Stimulated activated CD8-positive, alpha-beta memory T cell treated with anti-CD3 and anti-CD28 coated beads, Interleukin-2, amount 100 ng/mL, for 1 hour (primary cell): ENCODE measurements at places on chromosomes 2 and 18.

DNA sequence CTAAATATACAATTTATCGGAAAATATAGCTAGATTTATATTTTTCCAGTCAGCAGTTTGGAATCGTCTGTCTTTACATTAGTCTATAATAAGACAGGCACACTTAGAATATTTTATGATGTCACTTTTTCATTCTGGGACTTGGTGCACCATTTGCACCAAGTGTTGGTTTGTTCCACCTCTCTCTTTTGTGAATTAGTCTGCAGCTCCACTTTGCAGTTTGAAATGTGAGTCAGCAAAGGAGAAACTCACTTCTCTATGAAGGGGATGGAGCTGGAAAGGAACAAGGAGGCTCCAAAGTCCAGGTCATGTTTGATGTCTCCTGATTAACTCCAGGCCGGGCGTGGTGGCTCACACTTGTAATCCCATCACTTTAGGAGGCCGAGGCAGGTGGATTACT is 63.8 kb upstream of the RTN4 start:
- no peak for DNase-seq

- no peak for DNase-seq
Observed at GRCh38 chr2:114405247-114406116, 37.0 kb upstream of the DPP10 start.

DNA sequence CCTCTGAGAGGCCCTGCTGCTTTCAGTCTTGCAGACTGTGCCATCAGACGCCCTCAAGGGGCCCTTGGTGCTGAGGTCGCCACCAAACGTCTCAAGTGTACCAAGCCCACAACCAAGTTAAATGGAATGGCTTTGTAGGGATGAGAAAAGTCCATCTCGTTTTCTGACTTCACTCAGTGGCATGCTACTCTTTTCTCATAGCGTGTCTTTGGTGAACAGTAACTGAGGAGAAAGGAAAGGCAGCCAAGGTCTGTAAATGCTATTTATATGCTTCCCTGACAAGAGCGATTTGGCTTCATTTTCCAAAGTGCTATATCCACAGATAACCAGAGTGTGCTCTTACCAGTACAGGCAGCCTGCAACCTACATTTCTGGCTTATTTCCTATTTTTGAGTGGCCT is 123.0 kb downstream of the MTX2 start:
- DNase-seq: no peak

DNA sequence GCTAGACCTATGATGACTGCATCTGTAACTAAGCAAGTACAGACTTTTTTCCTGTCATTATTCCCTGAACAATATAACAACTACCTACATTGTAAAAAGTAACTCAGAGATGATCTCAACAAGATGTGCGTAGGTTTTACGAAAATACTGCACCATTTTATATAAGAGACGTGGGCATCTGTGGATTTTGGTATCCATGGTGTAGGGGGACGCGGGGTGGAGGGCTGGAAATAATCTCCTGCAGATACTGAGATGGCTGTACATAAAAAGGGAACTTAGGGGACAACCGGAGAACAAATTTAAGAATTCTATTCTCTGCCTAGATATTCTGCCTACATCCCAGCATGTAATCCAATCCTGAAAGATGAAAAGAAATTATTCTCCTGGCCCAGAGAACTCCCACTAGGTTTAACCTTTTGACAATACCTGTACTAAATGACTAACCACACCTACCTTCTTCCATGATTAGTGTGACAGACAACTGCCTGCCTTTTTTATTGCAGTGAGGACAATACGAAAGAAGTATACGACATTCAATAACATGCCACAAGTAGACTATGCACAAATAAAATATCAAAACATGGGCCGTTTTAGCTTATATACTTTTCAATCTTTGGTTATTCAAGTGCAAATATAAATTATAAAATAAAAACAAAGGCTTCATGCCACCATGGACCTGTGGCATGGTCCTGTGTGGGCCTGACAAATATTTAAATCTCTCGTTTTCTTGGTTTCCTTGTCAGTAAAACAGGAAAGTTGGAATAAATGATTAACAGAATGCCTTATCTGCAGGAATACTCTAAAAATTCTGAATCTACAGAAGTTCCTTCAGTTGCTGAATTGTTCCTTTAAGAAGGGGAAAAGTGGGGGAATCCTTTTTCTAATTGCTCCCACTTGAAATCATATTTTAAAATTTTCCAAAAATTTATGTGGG is 46.3 kb downstream of the RTN4 start:
- DNase-seq: no peak

- DNase-seq: no peak
Observed at GRCh38 chr2:168490946-168491605, 35.0 kb downstream of the CERS6 start.

DNA sequence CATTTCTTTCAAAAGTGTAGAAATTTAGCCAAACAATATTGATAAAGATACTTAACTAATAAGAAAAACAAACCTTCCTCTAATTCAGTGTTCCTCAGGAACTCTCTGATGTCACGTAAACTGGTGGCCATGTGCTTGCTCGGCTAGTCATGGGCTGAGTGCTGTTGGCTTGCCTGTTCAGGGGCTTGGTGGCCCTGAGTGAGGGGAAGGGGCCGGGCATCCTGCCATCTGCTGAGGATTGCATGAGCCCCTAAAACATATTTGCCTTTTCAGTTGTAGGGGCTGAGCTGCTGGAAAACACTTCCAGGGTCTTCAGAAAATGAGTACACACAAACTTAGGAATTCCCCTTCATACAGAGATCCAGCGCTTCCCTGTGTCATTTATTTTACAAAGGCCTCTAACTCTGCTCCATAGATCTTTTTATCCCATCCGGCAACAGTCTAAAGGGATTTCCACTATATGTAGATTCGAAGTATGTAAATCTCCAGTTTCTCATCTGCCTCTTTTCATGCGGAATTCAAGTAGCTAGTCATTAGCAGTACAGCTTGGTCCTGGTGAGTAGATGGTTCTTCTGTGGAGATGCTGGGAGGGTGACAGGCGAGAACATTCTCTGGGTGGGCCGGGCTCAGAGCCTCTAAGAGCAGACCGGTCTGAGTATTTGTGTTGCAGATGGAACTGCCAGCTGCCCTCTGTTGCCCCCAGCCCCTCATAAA is 20.1 kb upstream of the NFATC1 start:
- DNase-seq: no peak

DNA sequence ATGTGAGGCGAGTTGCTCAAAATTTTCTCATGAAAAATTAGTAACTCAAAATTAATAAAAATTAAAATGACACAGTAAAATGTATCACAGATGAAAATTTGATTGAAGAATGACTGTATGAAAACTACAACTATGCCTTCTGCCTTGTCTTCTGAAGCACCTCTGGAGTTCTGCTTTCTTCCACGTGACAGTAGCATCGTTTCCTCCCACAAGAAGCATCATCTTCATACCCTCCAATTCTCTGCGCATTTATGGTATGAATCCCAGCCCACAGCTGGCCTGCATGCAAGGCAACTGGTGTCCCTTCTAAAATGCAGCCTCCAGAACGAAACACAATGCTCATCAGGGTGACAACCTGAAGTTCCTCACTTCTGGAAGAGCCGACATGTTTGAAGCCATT is 189.9 kb downstream of the MYO1B start:
- DNase-seq: no peak

GRCh38 chr2:35168351-35168750 is 1187.2 kb upstream of the CRIM1 start:
- no peak for DNase-seq

DNA sequence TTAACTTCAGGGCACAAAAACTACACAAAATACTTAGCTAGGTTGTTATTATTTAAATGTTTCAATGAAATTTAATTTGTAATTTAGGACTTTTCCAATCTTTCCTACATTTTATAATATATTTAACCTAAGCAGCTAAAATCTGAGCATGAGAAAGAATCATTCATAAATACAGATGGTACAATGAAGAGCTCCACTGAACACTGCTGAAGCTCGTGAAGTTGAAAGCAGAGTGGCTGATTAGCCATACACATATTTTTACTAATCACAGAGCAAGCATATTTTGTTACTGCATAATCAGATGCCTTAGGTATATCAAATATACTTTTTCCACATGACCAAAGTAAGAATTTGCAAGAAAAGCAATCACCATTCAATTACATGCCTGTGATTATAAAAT is 184.9 kb upstream of the ETAA1 start:
- DNase-seq: no peak

DNA sequence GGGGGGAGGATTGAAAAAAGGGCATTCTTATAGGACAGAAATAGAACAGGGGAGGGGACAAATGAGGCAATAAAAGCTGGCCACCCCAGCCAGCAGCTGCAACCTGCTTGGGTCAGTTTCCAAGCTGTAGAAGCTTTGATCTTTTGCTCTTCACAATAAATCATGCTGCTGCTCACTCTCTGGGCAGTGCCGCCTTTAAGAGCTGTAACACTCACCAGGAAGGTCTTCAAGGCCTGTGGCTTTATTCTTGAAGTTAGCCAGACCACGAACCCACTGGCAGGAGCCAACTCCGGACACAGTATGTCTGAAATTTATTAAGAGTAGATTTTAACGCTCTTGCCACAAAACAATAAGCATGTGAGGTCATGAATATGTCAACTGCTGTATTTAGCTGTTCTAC is 649.9 kb upstream of the RAB6C start:
- no peak for DNase-seq

GRCh38 chr2:149860276-149860921 is 272.8 kb upstream of the MMADHC start:
- DNase-seq: no peak

GRCh38 chr2:34105006-34105767 is 506.1 kb upstream of the FAM98A start:
- no peak for DNase-seq

GRCh38 chr2:151520976-151521375 is 111.3 kb downstream of the RIF1 start:
- no peak for DNase-seq

DNA sequence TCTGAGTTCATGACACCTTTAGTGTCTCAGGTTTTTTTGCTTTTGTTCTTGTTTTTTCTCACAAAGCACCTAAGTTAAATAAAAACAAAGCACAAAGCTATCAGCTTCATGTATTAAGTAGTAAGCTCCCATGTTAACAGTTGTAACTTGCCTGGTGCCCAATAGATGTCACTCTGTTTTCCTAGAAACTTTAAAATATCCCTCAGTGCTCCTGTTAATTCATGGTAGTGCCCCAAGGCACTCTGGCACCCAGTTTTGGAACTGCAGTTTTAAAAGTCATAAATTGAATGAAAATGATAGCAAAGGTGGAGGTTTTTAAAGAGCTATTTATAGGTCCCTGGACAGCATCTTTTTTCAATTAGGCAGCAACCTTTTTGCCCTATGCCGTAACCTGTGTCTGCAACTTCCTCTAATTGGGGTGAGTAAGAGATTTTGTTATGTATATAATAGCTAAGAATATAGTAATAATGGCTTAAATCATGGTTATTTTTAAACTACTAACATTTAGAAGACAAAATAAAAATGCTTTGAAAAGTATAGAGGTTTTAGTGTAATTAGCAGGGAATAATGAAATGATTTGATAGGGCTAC is 555.0 kb upstream of the TMEFF2 start:
- DNase-seq: no peak

DNA sequence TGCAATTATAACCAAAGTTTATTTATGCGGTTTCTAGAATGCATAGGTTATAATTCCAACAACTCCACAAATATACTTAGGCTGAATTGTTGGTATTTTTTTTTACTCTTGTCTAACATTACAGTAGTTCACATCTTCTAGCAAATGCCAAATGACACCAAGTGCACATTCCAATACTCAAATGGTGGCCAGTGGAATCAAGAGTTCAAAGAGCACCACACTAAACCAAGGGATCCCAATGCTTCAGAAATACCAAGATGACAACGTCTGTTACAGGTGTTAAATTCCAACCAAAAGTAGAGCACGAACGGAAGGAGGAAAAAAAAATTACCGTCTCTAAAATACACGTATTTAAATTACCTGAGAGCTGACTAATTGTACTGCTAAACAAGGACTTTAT is 136.2 kb downstream of the TMEM247 start:
- DNase-seq: no peak

- DNase-seq: no peak
Observed at GRCh38 chr18:56245866-56246580, 392.4 kb downstream of the TXNL1 start.
